Right forelimb (tissue), 1 donor: ENCODE measurements at places on chromosomes 6 and 20.
A peak's percentile ranks its signal among the peaks of the same experiment; 100 is the strongest.

DNA sequence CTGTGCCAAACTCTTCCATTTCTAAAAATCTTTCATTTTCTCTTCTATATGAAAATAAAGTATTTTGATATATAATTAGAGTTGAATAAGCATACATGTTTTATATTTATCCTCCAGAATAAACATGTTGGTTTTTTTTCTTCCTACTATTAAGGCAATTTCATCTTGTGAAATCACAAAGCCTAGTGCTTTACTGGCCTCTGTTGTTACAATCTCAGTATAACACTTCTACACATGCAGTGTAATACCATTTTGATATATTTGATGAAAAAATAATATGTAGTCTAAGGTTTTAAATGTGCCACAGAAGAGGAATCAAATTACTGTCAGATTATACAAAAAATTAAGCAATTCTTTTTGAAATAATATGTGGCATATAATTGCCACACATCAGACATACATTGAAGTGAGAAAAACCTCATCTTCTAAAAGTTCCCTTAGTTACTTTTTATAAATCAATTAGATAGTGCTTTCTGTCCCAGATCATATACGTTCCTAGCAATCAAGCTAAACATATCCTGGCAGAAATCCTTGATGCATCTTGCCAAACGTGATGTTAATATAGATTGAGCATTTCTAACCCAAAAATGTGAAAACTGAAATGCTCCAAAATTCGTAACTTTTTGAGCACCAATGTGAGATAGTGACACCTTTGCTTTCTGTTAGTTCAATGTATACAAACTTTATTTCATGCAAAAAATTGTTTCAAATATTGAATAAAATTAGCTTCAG lies 225.1 kb upstream of the MANEA start:
- DNase-seq, result no peak

DNA sequence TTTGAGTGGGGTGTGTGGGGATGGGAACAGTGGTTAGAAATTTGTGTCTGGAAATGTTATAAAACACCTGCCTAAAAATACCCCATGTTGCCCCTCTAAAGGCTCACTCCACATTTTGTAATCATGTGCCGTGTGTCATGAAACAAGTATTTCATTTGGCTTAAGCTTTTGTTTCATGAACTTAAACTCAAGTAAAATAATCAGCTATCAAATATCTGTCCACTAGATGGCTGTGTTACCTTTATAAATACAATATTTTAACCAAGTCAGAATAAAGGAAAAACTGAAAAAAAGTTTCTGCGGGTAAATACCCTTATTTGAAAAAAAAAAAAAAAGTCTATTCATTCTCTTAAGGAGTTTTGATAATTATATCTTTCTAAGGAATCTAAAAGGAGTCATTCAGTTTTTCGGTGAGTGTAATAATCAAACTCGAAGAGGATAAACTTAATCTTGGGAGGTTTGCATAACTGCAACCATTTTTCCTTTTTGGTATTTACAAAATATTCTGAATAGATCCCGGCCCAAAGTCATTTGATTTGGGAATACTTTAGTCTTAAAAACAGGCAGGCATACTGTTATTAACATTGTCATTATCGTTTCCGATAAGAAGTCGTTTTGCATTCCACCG lies 29.9 kb upstream of the MTRF1L start:
- no peak for DNase-seq

GRCh38 chr6:66096679-66097078 lies 389.7 kb upstream of the EYS start:
- DNase-seq, result no peak

DNA sequence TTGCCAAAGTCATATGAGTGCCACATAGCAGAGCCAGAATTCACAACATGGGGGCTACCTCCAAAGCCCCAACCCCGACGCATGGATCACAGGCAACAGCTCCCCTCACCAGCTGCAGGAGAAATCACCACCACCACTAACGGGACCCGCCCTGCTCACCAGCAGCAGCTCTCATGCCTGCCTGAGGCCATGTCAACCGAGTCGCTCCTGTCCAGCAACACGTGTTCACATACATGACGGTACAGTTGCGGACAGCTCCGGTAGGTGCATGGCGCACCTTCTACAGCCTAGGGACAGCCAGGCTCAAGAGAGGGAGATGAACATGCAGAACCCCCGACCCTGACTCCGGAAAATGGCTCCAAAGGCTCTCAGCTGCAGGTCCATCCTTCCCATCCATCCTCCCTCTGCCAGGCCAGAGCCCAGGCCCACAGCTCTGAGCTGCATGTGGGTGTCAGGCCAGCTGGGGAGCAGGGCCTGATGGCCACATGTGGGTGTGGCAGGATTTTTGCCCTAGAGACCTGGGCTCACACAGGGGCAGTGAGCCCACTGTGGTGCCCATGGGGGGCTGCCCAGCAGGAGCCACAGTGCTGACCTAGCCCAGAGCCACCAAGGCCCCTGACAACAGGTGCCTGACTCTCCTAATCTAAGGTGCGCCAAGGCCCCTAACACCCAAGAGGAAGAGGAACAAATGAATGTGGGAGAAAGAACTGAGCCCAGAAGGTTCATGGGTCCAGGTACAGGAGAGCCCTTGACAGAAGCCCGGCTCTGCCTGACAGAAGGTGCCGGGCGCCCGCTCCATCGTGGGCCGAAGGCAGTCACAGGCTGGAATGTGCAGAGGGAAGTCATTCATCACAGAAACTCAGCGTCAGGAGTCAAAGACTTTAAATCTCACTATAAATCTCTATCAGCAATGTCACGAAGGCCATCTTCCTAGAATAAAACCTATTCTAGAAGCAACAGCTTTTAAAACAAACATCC lies 10.5 kb downstream of the RPS6KA2 start:
- DNase-seq, result peak; percentile 25

- DNase-seq, result no peak
Observed at GRCh38 chr20:63850689-63851547, 10.4 kb upstream of the ABHD16B start.

DNA sequence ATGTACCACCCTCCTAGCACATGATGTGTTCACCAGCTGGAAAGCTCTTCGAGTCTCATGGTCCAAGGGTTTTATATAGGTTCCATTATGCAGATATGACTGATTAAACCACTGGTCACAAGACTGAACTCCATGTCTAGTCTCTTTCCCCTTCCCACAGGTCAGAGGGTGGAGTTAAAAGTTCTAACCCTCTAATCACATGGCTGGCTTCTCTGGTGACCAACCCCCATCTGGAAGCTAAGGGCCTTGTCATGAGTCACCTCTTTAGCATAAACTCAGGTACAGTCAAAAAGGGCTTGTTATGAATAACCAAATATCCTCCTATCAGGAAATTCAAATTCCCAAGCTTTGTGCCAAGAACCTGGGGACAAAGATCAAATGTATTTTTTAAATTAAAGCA lies 52.0 kb upstream of the KLHL31 start:
- DNase-seq, result no peak

GRCh38 chr20:49916146-49917002 lies 1.0 kb upstream of the SPATA2 start:
- DNase-seq, result no peak

GRCh38 chr6:160070427-160070826 lies 51.2 kb upstream of the SLC22A1 start:
- no peak for DNase-seq

- no peak for DNase-seq
Observed at GRCh38 chr6:90119618-90120017, 177.0 kb downstream of the BACH2 start.

DNA sequence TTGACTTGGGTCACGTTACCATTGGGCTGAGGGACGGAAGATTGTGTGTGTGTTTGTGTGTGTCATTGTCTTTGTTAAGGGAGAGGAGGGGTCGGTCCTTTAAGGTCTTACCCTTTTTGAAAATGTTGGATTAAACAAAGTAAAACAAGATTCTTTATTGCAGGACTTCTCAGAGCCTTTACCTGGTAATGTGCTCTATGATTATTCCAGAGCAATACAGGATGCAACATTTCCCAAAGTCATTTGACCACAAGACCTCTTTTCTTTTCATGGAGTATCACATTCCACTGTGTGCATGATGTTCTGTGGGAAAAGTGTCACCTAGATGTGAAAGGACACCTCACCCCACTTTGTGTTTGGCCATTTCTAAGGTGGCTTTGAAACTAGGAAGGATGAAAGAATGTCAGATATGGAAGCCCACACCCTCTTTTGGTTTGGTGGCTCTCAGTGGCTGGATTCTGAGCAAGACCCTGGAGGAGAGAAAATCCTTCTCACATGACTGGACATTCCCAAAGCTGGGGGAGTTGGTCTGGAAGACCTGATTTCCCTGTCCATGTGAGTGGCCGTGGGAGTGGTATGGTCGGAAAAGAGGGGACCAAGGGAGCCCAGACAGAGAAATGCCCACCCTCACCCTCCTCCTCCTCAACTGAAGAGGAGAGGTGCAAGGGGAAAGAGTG lies 18.2 kb upstream of the ZNF831 start:
- no peak for DNase-seq

GRCh38 chr6:76701610-76702009 lies 629.1 kb upstream of the IMPG1 start:
- DNase-seq, result no peak

GRCh38 chr6:98946266-98946878 lies 1.4 kb downstream of the FBXL4 start:
- DNase-seq, result no peak

DNA sequence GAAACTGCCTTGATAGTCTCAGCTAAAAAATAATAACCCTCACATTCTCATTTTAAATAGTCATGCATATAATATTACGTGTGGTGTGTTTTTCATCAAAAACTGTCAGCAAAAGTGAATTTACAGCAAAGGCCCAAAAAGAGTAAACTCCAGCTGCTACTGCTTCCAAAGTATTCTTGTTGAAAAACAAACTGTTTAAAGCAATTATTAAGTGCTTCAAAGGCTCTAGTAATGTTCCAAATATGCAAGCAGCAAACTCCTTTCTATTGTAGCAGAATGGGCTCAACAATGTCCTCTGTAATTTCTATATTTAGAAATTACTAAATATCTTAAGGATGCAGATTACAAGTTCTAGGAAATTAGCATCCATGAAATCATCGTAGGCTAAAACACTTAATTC lies 280.0 kb upstream of the TBX18 start:
- DNase-seq, result no peak
